ENCODE measurements at places on chromosomes 1 and 21. TPM values are rescaled to one million over a fixed set of nuclear protein-coding genes. Genes with fewer than 3 reads are reported as not detected.

- peaks cover 39% of the 10 kb centered on the region for H3K4me1 ChIP-seq
- peak overlapping the region; percentile 68 for H3K27ac ChIP-seq
- DNase-seq, result no peak
- H3K4me3 ChIP-seq, result no peak overlapping the region
- H3K36me3 ChIP-seq, result no peaks in the 10 kb centered on the region
Observed at GRCh38 chr21:45548711-45549491, 6.7 kb upstream of the SLC19A1 start.

GRCh38 chr21:45868488-45868887 is 113.1 kb upstream of the COL6A1 start:
- no peak overlapping the region for H3K4me3 ChIP-seq
- no peaks in the 10 kb centered on the region for H3K4me1 ChIP-seq
- no peaks in the 10 kb centered on the region for H3K36me3 ChIP-seq
- no peak overlapping the region for H3K27ac ChIP-seq
- no peaks in the 10 kb centered on the region for H3K27me3 ChIP-seq

GRCh38 chr1:6545276-6546112 is 8.8 kb downstream of the NOL9 start:
- no peak for DNase-seq
- no peaks in the 10 kb centered on the region for H3K27me3 ChIP-seq
- no peak overlapping the region for H3K4me3 ChIP-seq
- H3K36me3 ChIP-seq, result peaks cover 54% of the 10 kb centered on the region
- peak overlapping the region; percentile 84 for H3K27ac ChIP-seq

GRCh38 chr1:245952383-245953026 is 554.6 kb downstream of the SMYD3 start:
- H3K27ac ChIP-seq, result peak overlapping the region; percentile 97
- peak overlapping the region; percentile 74 for H3K4me3 ChIP-seq
- H3K36me3 ChIP-seq, result no peaks in the 10 kb centered on the region
- no peaks in the 10 kb centered on the region for H3K27me3 ChIP-seq

DNA sequence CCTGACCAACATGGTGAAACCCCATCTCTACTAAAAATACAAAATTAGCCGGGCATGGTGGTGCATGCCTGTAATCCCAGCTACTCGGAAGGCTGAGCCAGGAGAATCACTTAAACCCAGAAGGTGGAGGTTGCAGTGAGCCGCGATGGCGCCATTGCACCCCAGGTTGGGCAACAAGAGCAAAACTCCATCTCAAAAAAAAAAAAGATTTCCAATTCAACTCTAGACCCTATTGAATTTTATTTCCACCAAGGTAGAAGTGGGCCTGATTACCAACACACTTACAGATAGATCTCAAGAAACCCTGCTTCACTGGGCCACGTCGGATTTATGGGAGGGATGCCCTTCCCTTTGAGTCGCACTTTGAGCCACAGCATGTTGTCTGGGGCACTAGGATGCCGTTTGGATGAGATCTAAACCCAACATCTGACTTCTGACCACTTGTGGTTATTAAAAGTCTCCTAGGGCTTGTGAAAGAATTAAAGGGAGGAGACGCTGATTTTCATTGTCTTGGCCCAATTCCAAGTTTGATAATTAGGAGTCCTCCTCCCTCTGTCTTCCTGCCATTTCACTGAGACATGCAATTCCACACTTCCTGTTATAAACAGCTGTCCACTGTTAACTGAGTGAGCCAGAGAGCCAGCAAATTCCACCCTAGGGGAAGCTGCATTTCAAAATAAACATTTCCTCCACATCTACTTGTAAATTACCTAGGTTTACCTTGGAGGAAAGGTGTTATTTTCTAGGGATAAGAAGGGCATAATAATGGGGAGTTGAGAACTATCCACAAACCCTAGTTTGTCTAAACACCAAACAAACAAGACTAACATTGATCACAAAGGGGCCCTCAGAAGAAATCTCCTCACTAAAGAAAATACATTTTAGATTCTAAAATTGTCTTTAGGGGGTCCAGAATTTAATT is 5.2 kb upstream of the RERE start:
- H3K4me3 ChIP-seq, result no peak overlapping the region
- peaks cover 20% of the 10 kb centered on the region for H3K27me3 ChIP-seq
- H3K27ac ChIP-seq, result no peak overlapping the region
- H3K4me1 ChIP-seq, result peaks cover 6% of the 10 kb centered on the region
- no peaks in the 10 kb centered on the region for H3K36me3 ChIP-seq

GRCh38 chr1:161779393-161779792 is 13.3 kb downstream of the ATF6 start:
- peaks cover 8% of the 10 kb centered on the region for H3K36me3 ChIP-seq
- no peak for DNase-seq
- no peak overlapping the region for H3K27ac ChIP-seq
- H3K4me3 ChIP-seq, result no peak overlapping the region
- H3K27me3 ChIP-seq, result no peaks in the 10 kb centered on the region
- no peaks in the 10 kb centered on the region for H3K4me1 ChIP-seq

GRCh38 chr21:32382108-32382644 is 10.6 kb downstream of the URB1 start:
- no peak overlapping the region for H3K4me3 ChIP-seq
- no peak for DNase-seq
- peaks cover 5% of the 10 kb centered on the region for H3K4me1 ChIP-seq
- no peak overlapping the region for H3K27ac ChIP-seq
- H3K27me3 ChIP-seq, result no peaks in the 10 kb centered on the region

DNA sequence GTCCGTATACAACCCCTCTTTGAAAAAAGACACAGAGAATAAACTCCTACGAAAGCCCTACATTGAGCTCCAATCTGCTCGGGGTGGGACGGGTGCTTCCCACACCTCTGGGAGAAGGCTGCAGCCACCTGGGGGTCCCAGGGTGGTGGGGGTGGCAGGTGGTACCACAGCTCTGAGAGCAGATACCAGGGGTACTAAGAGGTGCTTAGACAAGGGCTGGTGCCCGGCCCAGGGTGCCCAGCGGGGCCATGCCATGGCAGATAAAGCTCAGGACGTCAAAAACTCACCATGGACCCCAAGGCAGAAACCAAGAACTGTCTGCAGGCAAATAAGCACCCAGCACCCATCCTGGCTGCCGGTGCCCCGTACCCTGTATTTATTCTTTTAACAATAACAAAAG is 75.1 kb downstream of the SPSB1 start:
- no peak overlapping the region for H3K27ac ChIP-seq
- no peaks in the 10 kb centered on the region for H3K36me3 ChIP-seq
- no peak overlapping the region for H3K4me3 ChIP-seq
- H3K4me1 ChIP-seq, result no peaks in the 10 kb centered on the region

DNA sequence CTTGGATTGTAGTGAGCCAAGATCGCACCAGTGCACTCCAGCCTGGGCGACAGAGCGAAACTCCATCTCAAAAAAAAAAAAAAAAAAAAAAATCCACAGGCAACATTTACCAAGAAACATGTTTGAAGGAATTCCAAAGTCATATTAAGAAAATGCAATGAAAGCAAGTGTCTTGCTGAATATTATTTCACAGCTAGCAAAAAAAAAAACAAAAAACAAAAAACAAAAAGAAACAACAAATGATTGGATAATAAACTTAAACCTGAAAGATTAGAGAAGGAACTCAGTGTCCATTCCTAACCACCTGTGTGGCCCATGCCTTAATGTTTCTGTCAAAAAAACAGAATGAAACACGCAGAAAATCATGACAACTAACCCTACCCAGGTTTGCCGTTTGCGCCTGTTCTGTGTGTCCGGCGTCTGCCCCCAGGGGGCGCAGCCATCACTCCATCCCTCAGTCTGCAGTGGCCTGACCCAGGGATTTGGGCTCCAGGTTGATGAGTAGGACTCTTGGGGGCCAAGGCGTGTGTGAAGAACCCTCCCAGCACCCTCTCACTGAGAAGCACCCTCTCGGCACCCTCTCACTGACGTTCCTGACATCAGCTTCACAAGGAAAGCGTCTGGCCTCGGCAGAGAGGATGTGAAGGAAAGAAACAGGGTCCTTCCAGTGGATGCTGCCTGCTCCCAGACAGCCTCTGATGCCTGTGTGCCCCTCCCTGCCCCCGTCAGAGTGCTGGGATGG is 19.2 kb upstream of the PTTG1IP start:
- no peaks in the 10 kb centered on the region for H3K27me3 ChIP-seq
- peak; percentile 84 for DNase-seq
- no peak overlapping the region for H3K27ac ChIP-seq

DNA sequence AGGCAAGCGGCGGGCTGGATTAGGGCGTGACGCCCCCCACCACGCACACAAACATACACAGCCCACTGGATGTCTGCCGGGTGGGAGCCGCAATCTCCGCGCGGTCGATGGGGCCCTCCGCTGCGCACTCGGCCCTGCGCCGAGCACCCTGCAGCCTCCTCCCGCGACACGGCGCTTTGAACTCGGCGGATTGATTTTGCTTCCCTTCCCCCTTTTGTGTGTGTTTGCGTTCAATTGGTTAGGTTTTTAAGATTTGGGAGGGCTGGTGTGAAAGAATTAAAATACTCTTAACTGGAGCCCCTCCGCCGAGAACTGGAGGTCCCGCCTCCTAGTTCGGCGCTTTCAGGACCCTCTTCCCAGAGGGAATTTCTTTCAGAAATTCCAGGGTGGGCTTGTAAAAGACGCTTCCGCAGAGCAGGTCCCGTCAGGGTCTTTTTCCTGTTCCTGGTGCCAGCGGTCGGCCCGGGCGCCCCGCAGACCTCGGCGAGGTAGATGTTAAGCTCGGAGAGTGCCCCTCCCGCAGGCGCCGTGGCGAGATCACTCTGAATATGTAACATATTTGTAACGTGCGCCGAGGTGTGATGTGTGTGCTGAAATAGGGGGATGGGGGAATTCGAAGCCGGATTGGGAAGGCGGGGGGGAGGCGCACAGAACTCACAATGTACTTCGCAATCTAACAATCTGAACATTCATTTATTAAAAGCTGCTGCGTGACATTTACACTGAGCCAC is 8.0 kb upstream of the BARHL2 start:
- H3K27me3 ChIP-seq, result peaks cover 98% of the 10 kb centered on the region
- DNase-seq, result no peak
- peak overlapping the region; percentile 17 for H3K4me3 ChIP-seq
- H3K27ac ChIP-seq, result peak overlapping the region; percentile 57
- peaks cover 32% of the 10 kb centered on the region for H3K4me1 ChIP-seq
- H3K36me3 ChIP-seq, result peaks cover 14% of the 10 kb centered on the region

DNA sequence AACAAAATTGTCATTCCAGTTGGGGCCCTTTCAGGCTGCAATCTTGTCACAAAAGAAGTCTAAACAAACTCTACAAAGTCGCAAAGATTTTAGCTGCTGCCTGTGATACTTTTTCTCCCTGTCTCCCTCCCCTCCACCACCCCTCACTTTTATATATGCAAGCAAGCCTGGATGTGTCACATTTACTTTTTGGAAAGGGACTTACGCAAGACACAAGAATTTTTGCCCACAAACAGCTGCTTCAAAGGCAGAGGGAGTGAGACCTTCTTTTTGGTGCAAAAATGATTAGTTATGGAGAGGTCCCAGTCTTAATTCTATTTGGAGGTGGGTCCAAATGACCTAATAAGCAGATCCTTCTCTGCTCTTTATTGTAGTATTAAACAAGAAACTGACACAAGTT is 22.9 kb upstream of the RALGPS2 start:
- no peaks in the 10 kb centered on the region for H3K36me3 ChIP-seq
- no peak overlapping the region for H3K4me3 ChIP-seq
- H3K27me3 ChIP-seq, result peaks cover 12% of the 10 kb centered on the region
- H3K27ac ChIP-seq, result no peak overlapping the region
- no peak for DNase-seq

DNA sequence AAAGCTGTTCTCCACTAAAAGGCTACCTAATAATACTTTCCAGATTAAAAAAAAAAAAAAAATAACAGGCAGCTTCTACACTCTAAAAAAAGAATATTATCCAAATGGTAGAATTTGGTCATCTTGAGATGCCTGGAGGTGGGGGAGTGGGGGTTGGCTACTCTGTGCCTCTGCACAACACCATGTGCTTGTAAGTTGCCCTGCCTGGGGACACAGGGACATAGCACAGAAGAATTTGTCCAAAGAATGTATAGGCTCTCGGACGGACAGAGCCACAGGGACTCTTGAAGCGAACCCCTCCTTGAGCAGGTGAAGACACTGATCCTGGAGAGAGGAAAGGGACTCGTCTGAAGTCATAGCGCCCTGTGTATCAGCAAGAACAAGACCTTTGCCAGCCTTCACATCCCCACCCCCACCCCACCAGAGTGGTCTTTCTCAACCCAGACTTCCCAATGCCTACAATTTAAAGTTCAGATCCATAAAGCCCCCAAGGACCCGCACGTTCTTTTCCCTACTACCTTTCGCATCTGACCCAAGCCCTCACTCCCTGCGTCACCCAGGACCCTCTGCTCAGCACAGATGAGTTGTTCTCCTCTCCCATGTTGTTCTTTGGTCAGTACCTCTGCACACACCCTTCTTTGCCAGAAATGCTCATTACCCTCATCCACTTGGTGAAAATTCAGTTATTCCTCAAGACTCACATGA is 72.6 kb downstream of the LGR6 start:
- no peaks in the 10 kb centered on the region for H3K4me1 ChIP-seq
- no peak overlapping the region for H3K4me3 ChIP-seq
- H3K27me3 ChIP-seq, result peaks cover 48% of the 10 kb centered on the region

- H3K36me3 ChIP-seq, result no peaks in the 10 kb centered on the region
- no peak overlapping the region for H3K4me3 ChIP-seq
- no peak overlapping the region for H3K27ac ChIP-seq
- no peaks in the 10 kb centered on the region for H3K27me3 ChIP-seq
- DNase-seq, result no peak
Observed at GRCh38 chr1:3114846-3115245, 45.8 kb downstream of the PRDM16 start.

DNA sequence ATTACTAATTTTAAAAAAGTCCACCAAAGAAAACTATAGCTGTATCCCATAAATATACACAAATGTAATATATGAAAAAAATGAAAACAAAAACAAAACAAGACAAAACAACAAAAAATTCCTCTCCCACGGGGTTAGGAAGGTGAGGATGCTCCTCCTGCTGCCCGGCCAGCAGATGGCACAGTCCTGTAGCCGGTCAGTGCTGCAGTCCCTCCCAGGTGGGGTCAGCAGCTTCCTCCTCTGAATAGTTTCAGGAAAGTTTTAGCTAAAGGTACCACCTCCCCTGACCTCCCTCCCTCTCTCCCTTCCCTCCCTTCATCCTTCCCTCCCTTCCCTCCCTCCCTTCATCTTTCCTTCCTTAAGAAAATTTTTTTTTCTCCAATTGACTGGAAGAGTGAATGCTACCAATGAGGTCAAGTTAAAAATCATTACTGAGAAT is 67.8 kb upstream of the BCL10 start:
- H3K36me3 ChIP-seq, result no peaks in the 10 kb centered on the region
- DNase-seq, result no peak
- no peak overlapping the region for H3K4me3 ChIP-seq
- H3K27ac ChIP-seq, result no peak overlapping the region
- H3K27me3 ChIP-seq, result peaks cover 30% of the 10 kb centered on the region
- no peaks in the 10 kb centered on the region for H3K4me1 ChIP-seq

DNA sequence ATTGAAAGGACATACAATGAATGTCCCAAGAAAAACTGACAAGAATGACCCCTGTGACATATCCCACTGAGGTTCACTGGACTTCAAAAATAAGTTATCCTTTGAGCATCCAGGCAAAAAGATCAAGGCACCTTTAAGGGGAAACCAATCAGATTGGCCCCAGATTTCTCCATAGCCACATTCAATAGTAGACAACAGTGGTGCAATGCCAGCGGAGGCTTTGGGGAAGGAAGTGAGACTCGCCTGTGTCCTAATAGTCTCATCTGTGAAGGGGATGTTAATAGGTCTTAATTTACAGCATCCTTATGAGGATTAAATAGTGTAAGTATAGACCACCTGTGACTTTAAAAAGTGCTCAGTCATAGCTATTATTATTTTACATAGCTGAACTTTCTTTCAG is 21.5 kb downstream of the RPL5 start:
- no peak overlapping the region for H3K4me3 ChIP-seq
- DNase-seq, result no peak
- peaks cover 5% of the 10 kb centered on the region for H3K36me3 ChIP-seq

TCP10L gene
- total RNA-seq, result not detected

MAN1A2 gene
- 30.2 TPM for total RNA-seq

URB1 gene
- total RNA-seq, result 17.5 TPM

GCSAML gene
- not detected for total RNA-seq

GJB3 gene
- not detected for total RNA-seq

FAM177B gene
- 0.19 TPM for total RNA-seq

OR2L13 gene
- not detected for total RNA-seq

TMEM200B gene
- not detected for total RNA-seq

Data from activated CD8-positive, alpha-beta memory T cell treated with anti-CD3 and anti-CD28 coated beads, Interleukin-2, amount 10 ng/mL, durations not matched to agents 7 days and 5 days (primary cell).